ENCODE measurements at places on chromosomes 4 and X.
A peak's percentile ranks its signal among the peaks of the same experiment; 100 is the strongest.

DNA sequence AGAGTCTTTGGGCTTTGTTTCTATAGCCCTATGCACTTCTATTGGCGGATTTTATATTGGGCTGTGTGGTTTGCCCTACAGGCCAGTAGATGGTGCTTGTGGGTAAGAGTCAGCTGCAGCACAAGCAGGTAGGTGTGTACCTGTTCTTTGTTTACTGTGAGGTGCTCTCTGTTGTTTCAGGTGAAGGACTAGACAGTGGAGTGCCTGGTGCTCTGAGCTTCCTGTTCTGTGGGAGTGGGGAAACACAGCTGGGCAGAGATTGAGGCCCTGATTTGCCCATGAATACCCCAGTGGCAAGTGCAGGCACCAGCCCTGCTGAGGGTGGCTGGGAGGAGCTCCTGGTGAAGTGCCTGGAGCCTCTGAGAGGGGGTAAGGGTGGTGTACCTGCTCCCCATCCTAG is 26.3 kb upstream of the UCP1 start:
- DNase-seq = no peak

DNA sequence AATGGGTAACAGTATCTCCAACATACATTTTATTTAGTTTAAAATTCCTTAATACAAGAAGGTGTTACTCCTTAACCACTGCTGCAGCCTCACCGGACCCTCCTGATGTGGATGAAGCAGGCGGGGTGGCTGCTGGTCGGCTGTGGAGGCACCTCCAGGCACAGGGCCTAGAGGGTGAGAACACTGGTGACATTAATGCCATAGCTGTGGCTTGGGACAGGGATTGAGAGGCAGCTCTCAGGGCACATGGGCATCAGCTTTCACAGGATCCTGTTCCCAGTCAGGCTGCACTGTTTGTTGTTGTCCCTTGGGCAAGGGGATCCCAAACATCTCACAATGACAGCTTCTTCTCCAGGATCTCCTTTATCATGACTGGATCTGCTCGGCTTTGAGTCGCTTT is 90.0 kb downstream of the GATB start:
- DNase-seq = no peak

DNA sequence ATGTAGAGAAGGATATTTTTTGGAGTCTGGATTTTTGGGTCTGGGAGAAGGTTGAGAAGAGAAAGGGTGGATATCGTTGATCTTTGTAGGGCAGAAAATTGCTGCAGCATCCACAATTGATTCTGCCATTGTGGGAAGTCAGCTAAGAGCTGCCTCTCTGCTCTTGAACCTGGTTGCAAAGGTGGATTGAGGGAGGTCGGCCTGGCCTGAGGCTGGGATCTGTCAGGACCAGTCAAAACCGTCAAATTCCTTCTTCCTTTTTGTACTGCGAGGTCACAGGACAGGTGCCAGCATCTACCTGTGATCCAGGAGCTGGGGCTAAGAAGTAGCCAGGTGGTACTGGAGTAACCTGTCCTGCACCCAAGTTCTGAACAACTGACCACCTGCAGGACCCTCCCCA is 93.7 kb downstream of the SHOX start:
- no peak for DNase-seq

- DNase-seq = peak; percentile 85
Observed at GRCh38 chr4:102439236-102439614, 61.9 kb upstream of the NFKB1 start.

DNA sequence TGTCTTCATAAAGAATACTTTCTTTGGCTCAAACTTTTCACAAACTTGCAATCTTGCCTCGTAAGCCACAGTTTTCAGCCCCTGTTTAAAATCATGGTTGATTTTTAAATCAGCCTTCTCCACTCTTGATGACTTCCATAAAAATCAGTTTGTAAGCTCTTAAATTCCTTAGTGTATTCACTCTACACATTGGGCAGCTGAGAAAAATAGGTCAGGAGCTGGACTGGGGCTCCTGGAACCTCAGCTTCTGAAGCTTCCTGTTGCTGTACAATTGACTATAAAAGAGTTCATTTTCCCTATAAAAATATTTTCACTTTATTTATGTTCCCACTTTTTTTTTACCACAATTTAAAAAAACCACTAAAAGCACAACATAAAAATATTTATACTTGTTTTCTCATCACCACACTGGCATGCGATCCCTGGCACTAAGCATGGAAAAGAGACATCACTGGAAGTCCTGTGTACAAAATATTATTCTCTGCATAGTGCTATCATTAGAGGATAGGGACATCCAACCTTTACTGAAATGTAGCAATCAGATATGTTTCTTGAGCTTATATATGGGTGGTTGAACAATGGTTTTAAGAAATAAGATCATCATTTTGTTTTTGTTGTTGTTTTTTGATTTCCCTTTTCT is 345.7 kb downstream of the FBXO8 start:
- no peak for DNase-seq

DNA sequence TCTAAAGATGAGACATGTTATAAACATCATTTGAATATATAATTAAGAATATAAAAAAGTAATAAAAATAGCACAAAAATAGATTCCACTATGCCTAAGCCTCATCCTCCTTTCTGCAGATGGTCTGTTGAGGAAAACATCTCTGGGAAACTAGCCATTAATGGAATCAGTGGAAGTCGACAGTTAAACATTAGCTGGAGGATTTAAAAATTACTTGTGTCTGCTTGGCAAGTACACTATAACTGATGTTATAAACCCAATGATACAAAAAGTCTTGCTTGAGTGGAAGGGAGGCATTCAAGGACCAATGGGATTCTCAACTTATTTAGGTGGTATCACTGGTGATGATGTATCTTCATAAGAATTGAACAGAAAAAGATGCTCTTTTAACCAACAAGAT is 1598.3 kb downstream of the PCDH18 start:
- DNase-seq = no peak

- no peak for DNase-seq
Observed at GRCh38 chr4:185339941-185340340, 55.8 kb downstream of the LRP2BP start.

- DNase-seq = no peak
Observed at GRCh38 chr4:26289401-26289800, 31.4 kb upstream of the RBPJ start.

DNA sequence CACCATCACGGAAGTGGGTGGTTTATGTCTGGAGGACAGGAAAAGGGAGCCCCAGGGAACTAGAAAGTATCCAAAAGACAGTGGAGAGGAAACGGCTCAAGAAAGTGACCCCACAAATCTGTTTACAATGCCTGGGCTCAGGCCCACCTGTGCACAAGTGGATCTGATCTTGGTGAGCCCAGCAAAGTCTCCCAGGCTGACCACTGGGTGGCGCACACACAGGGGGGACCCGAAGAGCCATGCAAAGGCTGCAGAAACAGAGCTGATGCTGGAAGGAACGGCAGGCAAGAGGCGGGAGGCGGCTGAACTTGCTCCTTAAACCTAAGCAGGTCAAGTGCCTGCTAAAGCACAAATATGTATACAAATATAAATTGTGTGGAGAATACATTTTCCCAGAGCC is 9.6 kb downstream of the HAUS7 start:
- DNase-seq = no peak

DNA sequence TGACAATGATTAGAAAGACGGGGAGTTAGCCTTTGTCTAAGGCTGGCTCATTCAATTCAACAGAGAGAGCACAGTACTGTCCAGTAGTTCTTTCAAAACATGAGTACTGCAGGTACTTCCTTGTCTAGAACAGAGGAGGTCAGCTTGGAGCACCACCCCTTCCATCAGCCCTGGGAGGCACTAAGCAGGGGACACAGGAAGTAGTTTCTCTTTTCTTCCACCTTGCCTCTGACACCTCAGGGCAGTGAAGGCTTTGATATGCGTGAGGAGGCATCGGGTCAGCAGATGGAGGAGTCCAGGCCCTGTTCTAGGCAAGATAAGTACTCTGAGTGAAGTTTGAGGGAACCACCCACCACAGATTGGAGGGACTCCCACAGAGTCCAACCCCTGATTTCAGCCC is 33.1 kb downstream of the MAGEB10 start:
- no peak for DNase-seq

GRCh38 chrX:136397001-136397400 is 90.7 kb upstream of the BRS3 start:
- DNase-seq = no peak

- DNase-seq = no peak
Observed at GRCh38 chrX:49308604-49309269, 5.3 kb downstream of the GAGE10 start.

GRCh38 chr4:133972586-133972985 is 229.0 kb downstream of the PABPC4L start:
- DNase-seq = no peak

DNA sequence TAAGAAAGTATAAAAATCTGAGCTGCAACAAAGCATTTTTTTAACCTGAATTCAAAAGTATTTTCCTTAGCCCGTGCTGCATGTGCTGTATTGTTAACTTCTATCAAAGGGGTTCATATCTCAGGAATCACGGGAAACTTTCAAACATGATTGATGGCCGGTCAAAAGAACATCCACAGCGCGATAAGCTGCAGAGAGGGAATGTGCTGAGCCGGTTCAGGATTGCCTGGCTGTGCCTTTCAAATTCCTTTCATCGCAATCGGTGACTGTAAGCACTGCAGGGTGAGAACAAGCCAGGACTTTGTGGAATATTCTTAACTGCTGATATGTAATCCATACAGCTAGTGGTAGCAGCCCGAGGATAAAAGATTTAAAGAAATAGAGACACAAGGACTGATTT is 210.9 kb upstream of the NOCT start:
- no peak for DNase-seq

DNA sequence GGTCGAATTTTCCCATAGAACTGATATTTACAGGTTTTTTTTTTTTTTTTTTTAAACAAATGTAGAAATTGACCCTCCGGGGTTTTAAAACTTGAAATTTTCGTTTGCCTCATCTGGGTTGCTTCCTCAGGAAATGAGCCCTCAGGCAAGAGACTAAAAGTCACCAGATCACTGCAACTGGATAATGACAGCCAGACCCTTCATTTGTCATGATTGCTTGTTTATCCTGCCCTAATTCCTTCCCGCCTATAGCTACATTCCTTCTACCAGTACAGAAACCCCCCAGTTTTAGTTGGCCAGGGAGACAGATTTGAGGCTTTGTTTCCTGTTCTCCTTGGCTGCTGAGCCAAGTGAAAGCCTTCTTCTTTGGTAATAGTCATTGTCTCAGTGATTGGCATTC is 44.0 kb upstream of the IGFBP7 start:
- DNase-seq = no peak

- no peak for DNase-seq
Observed at GRCh38 chr4:91448668-91449330, 855.0 kb upstream of the GRID2 start.

- DNase-seq = no peak
Observed at GRCh38 chr4:3358656-3359055, 65.8 kb downstream of the RGS12 start.

GRCh38 chr4:188960411-188961093 is 821.3 kb downstream of the TRIML1 start:
- DNase-seq = peak; percentile 70

DNA sequence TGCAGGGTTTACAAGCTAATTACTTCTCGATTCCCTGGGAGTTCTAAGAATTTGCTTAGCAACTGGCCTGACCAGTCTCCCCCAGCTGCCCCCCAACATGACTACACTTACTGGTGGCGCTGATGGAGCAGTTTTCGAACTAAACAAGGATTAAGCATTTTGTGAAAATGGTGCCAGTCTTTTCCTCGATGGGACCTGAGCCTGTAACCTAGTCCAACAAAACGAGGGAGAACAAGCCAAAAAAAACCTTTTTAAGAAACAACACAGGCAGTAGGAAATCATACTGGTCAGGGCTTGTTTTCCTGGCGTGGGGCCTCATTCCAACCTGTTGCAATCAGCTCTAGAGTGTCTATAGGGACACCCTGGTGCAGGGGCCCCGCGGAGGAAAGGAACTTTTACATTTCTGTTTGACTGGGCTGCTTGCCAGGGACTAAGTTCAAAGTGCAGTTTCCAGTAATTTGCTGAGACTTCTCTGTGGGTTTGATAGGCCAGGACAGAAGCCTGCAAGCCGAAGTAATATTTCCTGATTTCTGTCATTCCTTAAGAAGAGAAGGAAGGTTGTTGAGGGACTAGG is 158.7 kb downstream of the SPRY1 start:
- DNase-seq = no peak

GRCh38 chr4:132866616-132867015 is 282.5 kb upstream of the PCDH10 start:
- no peak for DNase-seq

DNA sequence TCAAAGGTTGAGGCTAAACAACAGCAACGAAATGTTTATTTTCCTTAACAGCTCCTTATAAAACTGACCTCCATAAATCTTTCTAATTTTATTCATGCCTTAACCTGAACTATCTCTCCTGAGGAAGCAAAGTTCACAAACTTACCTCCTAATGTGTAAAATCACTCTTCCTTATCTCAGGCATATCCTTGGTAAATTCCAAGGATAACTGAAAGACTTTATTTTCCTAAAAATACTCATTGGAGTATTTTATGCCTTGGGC is 197.4 kb downstream of the NWD2 start:
- no peak for DNase-seq

DNA sequence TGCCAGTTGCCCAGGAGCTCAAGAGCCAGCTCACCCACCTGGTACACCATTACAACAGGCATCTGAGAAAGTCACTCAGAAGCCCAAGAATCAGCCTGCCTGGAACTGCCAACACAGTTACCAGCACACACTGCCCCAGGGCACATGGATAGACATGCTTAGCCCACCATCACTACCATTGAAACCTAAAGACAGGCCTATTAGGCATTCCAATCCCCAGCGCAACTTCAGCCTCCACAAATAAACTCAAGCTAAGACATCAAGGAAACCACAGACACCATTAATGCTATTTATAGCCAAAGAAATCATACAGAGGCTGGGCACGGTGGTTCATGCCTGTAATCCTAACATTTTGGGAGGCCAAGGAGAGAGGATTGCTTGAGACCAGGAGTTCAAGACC is 42.3 kb downstream of the ATRX start:
- DNase-seq = no peak

DNA sequence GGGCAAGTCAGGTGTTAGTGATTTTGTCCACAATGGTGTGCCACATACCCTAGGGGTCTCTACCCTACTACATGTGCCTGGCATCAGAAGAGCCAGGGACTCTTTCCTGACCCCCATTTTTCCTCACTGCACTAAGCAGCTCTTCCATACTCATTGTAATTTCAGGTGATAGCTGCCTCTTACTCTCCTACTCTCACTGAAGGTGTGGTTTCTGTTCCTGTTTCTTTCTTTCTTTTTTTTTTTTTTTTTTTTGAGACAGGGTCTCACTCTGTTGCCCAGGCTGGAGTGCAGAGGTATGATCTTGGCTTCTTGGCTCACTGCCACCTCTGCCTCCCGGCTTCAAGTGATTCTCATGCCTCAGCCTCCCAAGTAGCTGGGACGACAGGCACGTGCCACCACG is 164.9 kb upstream of the USP9X start:
- no peak for DNase-seq
